ENCODE measurements at places on chromosomes 5 and 9.

DNA sequence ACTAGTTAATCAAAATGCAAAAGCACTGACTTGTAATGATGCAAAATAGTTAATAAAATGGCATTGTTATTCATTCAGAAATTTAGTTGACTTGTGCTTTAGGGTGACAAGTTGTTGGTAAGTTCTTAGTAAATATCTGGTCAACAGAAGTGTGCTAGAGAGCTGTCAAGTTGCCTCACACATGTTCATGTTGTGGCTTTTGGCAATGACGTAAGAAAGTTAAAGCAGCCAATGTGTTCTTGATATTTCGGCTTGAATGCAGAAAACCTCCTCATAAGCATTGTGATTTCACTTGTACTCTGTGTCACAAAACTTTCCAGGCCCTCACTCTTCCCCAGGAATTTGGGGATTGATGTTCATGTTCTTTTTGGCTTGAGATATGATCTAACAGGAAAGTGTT, 626.7 kb downstream of the PRR16 start:
- no peak for DNase-seq

DNA sequence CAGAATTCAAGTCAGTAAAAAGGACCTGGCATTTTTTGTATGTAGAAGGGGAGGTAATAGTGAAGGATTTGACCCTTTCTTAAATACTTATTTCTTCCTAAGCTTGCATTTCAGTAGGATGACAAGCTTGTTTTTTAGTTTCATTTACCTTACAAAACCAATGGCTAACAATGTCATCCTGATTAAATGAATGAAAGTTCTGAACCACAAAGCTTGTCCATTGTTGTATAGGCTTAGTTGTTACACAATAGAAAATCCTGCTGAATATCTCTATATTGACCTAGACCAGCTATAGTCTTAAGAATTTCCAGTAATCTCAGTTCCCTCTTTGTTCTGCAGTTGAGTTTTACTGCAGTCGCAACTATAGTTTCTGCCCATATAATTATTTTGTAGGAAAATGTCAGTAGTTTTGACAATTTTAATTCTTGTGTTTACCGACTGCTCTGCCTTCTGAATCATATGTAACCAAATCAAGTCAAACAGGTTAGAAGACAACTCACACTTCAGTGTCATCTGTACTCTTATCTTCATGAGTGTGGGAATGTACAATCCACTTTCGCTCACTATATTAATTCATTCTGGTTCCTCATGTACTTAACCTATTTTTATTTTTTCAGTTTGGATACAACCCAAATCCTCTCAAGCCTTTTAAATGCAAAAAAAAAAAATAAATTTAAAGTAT, 195.7 kb downstream of the CD180 start:
- DNase-seq: no peak

- no peak for DNase-seq
These were observed 19.3 kb upstream of the HSPA9 start for GRCh38 chr5:138594305-138595058.

DNA sequence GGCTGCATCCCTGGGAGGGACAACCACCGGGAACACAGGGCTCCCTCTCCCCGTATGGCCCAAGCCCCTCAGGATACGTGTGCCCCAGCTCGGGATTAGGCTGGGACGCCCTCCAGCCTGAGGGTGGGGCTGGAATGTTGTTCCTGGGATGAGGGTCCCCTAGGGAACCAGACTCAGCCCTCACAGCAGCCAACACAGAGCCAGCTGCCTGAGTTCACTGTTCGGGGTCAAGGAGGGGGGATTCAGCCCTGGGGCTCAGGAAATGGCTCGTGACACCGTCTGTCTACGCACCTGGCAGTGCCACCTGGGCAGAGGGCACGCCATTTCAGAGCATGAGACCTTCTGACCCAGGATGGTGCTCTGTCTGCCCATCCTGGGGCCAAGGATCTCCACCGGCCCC, 8.9 kb downstream of the RNF44 start:
- no peak for DNase-seq

- no peak for DNase-seq
These were observed 561.3 kb upstream of the WWC1 start for GRCh38 chr5:167730121-167730520.

GRCh38 chr9:136050701-136051452, 44.2 kb downstream of the NACC2 start:
- no peak for DNase-seq

- DNase-seq: peak; percentile 19
These were observed 44.3 kb upstream of the SARDH start for GRCh38 chr9:133782157-133783130.
